ENCODE measurements at places on chromosomes 6 and 20.

GRCh38 chr6:95593025-95593424, 15.7 kb downstream of the MANEA start:
- DNase-seq = no peak

- DNase-seq = peak; percentile 56
Measured at GRCh38 chr20:34874094-34874654, 1.5 kb upstream of the GGT7 start.

- DNase-seq = no peak
Measured at GRCh38 chr20:36173451-36173933, 19.0 kb downstream of the EPB41L1 start.

- DNase-seq = peak; percentile 8
Measured at GRCh38 chr6:158485431-158485830, 74.5 kb upstream of the TMEM181 start.

GRCh38 chr6:45212976-45213375, 115.2 kb upstream of the RUNX2 start:
- peak; percentile 10 for DNase-seq

DNA sequence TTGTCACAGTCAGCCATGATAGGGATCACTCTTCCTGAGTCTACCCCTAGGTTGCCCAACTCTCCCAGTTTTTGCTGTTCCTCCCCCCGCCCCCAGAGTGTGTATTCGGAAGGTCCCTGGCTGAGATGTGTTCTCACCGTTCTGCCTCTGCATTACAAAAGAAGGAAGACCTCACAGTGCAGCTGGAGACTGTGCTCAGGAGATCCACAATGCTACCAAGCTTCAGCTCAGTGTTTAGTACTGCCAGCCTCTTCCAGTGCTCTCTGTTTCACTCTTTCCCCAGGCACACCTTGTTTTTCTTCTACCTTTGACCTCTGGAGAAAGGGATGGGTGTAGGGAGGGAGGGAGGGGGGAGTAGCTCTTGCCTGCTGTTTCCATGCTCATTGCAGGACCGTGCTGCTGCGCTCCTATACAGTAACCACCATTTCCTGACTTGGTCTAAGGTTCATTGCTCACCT, 13.4 kb upstream of the MOCS1 start:
- DNase-seq = no peak

GRCh38 chr20:48758206-48758820, 69.5 kb downstream of the PREX1 start:
- no peak for DNase-seq
